MG63 (cell line): ENCODE measurements at places on chromosomes 16 and 17. TPM values are rescaled to one million over a fixed set of nuclear protein-coding genes. Genes with fewer than 3 reads are reported as not detected.

DNA sequence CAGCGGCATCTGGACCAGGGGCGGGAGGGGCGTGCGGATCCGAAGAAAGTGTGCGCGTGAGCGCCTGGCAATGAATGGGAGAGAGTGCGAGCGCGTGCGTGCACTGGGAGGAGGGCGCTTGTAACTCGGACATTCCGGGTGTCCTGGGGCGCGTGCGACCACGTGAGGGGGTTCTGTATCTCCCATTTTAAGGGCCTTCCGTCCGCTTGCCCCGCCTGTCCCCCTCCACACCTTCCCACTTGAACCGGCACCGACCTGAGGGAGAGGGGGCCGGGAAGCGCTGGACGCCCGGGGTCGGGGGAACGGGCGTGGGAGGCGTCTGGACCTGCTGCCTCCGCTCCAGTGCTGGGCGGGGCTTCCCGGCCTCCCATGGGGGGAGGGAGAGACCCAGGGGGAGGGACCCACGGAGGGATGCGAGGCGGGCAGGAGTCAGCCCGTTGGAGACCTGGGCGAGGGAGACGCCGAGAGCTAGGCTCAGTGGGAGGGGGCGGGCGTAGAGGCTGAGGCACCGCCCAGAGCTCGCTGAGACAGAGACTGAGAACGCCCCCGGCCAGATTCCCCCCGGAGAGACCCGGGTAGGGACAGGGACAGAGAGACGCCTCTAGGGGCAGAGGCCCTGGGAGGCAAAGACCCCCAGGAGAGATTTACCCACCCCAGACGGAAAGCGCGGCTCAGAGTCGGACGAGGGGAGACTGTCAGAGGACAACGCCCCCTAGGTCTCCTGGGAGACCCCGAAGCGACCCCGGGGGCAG lies at the start of gene KREMEN2:
Gene KREMEN2, plus strand, starts transcription at position 553 of the 752 bp plus-strand sequence. CDS start 246 bp downstream, outside the sequence.
- DNase-seq: peak; percentile 64

DNA sequence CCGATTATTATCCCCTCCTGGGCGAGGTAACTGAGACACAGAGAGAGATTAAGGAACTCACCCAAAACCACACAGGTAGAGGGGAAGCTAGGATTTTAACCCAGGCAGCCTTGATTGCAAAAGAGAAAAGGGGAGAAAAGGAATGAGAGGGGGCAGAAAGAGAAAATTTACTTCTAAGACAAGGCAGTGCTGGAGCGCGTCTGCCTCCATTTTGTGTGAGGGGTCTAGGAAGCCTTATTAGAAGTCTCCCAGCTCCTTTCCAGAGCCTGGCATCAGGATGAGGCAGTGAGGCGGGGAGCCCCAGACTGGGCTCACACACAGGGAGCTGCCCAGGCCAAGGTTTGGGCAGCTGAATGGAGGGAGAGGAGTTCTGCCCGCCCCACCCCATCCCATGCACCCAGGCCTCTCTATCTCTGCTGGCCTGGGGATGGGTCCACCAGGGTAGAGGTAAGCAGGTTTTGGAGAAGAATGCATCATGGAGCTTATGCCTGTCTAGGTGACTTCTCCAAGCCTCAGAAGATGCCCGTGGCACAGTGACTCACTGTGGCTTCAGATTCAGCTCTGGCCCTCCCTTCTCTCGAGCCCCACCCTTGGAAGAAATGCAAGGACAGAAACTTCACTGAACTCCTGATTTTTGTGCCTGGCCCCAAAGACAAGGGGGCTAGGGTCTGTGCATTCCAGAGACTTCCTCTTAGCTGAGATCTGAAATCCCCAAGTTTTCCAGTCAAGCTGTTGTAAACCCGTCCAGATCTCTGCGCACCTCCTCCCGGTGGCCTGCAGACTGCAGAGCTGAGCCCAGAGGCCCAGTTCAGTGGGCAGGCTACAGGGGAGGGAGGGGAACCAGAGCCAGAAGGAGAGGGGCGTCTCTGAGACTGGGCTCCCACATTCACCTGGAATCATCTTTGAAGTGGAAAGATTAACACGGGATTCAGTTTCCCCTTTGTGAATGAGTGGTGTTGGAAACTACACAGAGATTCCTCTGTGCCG lies 95.1 kb upstream of the CDH5 start:
- DNase-seq: no peak

DNA sequence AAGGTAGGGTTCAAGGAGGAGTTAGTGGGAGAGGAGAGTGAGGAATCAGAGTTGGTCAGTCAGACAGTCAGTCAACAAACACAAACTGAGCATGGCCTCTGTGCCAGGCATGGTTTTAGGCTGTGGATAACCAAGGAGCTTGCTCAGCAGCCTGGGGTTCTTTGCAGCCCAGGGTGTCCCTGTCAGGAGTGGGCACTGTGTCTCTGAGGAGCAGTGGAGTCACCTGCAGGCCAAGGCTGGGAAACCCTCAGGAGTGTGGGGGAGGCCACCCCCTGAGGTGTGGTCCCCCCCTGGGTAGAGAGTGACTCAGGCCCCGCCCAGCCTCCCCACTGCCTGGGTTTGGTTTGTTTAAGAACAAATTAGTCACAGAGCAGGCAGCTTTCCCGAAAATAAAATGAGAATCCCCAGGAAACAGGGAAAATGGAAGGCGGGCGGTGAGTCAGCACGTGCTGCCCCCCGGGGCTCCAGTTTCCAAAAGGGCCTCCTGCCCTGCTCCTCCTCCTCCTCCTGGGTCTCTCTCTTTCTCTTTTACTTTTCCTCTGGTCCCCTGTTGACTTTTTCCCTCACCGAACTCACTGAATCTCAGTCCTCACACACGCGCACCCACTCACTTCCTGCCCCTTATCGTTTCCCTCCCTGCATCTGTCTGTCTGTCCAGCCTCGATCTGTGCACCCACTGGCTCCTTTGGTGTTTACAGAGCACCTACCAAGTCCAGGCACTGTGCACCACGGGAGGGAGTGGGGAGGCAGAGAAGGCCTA lies 44.3 kb downstream of the SOCS3 start:
- peak; percentile 95 for DNase-seq

DNA sequence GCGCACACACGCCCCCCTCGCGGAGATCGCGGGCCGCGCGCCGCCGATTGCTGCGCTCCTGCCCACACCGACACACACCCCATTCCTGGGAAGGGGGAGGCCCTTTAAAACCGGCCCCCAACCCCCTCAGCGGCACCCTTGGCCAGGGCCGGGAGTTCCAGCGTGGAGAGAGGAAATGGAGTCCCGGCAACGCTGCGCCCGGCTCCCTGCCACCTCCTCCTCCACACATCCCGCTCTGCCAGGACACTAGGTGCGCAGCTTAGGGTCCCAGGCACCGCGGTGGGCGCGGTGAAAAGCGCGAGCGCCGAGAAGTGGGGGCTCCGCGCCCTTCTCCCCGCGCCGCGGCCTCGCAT lies 397 bp downstream of the CDC42EP4 start:
- DNase-seq: peak; percentile 68

DNA sequence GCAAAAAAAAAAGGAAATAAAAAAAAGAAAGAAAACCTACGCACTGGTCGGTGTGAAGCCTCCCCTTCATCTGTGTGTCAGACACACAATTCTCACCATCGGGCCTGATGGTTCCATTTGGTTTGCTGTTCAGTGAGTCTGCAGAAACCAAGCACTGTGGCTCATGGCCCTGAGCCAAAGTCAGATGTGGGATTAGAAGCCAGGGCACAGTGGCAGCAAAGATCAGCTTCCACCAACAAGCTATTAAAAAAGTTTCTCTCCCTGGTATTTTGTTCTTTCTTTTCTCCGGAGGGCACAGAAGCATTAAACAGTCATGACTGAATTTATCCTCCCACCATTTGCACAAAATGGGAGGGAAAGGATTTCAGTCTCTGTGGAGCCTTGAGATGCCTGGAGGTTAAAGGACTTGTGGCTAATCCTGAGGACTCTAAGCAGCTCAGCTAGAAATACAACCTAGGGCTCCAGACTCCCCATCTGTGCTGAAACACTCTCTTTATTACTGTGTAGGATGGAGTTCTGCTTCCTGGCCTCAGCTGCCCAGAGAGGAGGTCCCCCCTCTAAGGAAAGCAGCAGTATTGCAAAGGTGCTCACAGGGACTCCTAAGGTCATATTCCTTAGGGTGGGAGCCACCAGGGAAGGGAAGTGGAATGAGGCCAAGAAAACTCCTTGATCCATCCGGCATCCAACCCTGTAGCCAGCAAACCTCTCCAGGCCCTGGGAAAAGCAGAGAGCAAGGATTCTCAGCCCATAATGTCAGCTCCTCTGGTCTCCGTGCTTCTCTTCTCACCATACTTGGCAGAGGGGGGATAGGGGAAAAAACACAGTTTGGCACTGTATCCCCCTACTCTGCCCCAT lies 28.2 kb downstream of the SLC39A11 start:
- no peak for DNase-seq

- no peak for DNase-seq
Measured at GRCh38 chr17:76189247-76189646, 48.2 kb upstream of the FOXJ1 start.

GRCh38 chr16:4894276-4895150 lies 42.4 kb downstream of the PPL start:
- peak; percentile 32 for DNase-seq

DNA sequence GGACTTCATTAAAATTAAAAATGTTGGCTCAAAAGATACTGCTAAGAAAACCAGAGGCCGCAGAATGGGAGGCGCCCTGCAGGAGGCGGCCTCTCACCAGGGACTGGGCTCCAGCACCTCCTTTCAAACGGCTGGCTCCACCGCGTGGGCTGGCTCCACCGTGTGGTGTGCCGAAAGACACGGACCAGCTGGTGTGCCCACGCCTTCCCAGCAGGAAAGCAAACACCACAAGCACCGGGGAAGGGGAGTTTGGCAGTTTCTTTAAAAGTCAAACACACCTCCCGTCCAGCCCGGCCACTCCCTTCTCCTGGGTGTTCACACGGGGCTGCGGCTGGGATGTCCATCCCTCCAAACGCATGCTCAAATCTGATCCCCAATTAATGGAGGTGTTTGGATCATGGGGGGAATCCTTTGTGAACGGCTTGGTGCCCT lies 13.9 kb downstream of the HAGH start:
- peak; percentile 92 for DNase-seq

DNA sequence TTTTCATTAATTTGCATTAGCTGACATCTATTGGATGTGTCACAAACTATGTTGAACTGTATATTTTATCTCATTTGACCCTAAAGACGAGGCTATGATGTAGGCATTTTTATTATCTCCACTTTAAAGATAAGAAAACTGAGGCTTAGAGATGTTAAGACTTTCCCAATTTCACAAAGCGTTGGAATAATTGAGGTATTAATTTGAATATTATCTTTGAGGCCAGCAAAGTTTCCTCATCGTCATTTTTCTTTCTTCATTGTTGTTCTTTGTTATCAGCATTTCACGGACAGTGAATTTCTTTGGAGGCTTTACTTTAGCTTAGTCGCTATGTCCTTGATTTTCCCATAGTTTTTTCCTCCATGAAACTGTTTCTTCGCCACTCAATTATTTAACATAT lies 227.5 kb upstream of the MYOCD start:
- DNase-seq: no peak

DNA sequence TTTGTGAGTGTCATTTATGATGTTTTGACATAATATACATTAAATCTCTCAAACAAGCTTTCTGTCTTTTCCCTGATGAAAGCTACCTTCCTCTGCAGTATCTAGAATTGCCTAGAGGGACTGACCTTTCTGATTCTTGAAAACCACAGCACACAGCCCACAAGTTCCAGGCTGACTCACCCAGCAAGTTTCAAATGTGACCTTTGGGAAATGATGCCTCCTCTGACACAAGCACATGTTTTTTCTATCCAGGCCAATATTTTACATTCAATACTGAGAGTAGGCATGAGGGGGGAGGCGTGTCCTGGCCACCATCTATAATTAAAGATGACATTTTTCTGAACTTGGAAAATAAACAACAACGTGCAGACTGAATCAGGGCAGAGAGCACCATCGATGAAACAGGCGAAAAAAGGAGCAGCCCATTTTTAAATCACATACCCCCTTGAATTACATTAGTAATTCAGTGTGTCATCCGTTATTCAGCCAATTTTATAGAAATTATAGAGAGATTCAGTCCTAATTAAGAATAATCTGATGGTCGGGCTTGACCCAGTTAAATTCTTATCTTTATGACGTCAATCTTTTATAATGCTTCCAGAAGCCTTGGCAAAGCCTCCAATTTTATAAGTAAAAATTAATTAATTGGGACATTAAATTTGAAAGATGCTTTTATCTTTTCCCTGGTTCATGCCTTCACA lies 292.6 kb upstream of the CDH11 start:
- peak; percentile 51 for DNase-seq

- DNase-seq: no peak
Measured at GRCh38 chr16:30566531-30566930, 5.0 kb downstream of the ZNF688 start.

TIMP2 gene
- 127 and 145 TPM in 2 replicates for total RNA-seq

PRSS8 gene
- total RNA-seq: not detected in 2 replicates

KRTAP3-1 gene
- total RNA-seq: not detected in 2 replicates

KRTAP3-2 gene
- total RNA-seq: not detected in 2 replicates

BIRC5 gene
- 188 and 218 TPM in 2 replicates for total RNA-seq
